ENCODE measurements at places on chromosomes 4 and X.

DNA sequence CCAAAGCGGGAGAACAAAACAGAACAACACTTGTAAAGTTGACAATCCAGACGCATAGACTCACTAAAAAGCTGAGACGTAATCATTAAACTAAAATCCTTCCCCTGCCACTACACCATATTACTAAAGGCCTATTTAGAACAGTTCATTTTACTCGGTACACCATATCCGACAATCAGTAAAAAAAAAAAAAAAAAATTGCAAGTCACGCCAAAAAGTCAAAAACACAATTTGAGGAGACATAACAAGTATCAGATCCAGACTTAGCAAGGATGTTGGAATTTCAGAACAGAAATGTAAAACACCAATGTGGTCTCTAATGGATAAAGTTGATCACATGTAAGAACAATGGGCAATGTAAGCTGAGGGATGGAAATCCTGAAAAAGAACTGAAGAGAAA, 1899.4 kb downstream of the STIM2 start:
- no peak for DNase-seq

DNA sequence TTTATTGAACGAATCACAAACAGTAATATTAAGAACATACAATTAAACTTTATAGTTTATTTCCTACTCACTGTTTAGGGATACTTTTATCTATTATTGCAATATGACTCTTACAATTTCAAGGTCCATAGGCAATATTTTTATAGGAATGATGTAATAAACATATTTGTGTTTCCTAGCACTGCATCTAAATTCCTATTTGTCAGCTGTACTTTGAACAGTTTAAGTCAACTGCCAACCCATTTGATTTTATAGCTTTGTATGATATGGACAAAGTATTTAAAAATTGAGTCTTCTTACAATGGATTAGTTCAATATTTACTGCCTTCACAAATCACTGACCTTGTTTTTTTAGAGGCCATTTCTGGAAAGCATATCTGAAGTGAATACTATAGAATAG, 199.3 kb downstream of the PCDH7 start:
- no peak for DNase-seq

DNA sequence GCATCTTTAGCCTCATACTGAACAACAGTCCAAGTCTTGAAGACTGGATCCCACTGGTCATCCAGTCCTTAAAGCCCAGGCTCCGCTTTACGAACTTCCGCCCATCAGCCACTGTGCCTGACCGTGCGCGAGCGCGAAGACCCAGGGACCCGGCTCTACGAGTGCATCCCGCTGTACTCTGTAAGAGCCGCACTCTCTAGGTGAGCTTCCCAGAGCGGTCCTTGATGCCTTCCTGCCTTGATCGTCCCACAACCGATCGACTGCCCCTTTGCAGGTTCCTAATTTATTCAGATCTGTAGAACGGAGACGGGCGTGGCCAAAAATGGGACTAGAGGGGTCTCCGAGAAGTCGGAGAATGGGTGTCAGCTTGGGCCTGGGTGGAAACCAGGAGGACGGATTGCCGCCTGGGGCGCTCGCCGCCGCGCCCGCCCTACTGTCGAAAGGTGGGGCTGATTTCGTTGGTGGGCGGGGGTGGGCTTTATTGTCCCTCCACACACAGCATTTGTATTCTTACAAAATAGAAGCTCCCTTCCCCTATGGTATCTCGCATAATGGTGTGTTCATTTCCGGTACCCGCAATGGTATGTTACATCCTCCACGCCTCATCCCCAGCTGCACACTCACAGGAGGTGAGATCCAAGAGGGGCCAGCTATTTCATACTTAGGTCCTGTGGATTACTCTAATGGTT, 42.3 kb upstream of the FAM156A start:
- no peak for DNase-seq

DNA sequence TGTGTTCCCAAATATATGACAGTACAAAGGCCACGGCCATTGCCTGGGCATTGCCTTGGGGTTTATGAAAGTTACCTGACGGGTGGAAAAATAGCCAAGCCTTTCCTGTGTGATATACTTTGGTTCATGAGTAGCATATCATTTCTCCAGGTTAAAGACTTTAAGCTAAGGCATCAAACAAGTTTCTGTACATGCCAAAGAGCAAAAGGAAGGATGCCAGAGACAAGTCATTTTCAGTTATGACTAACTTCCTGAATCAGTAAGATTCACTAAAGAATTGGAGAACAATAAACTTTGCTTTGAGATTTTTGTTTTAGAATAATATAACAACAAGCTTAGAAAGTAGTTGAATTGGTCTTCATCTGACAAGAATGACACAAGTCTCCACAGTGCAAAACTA, 9.7 kb upstream of the GUF1 start:
- no peak for DNase-seq

DNA sequence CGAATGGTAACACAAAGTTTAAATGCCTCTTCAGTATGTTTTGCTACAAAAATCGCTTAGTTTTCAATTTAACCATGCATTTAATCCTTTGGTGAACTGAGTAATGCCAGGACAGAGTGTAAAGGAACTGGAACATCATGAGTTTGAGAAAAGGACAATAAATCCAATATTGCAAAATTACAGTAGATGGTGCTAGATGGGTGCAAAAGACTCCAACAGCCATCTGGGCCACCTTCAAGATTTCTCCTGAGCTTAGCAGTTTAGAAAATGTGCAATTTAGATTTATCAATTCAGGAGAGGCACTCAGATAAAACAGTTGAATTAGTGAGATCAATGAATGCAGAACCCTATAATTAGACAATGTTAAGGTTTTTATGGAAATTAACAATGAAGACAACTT, 33.2 kb upstream of the MID1IP1 start:
- no peak for DNase-seq

DNA sequence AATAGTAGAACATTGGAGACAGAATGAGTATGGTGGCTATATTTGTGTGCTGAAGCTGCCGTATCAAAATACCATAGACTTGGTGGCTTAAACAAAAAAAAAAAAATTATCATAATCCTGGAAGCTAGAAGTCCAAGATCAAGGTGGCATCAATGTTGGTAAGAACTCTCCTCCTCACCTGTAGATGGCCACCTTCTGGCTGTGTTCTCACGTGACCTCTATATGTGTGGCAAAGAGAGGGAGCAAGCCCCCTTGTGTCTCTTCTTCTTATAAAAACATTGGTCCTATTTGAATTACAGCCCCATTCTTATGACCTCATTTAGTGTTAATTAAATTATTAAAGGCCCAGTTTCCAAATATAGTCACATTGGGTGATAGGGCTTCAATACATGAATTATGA, 1640.9 kb upstream of the PCDH7 start:
- no peak for DNase-seq

DNA sequence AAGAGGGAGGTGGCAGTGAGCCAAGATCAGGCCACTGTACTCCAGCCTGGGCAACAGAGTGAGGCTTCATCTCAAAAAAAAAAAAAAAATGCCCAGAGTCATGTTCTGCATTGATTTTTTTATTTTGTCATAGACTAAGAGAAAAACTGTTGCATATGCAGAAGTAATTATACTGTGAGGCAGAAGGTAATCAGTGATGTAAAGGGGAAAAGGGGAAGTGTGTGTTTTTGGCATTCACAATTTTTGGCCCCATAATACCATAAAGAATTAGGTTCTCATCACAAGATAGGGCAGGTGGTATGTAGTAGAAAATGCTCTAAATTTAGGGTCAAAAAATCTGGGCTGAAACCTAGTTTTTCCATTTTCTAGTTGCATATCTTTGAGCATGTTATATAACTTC, 47.3 kb upstream of the GAB1 start:
- DNase-seq, result no peak

GRCh38 chrX:149570668-149571067, 16.6 kb downstream of the MAGEA9B start:
- DNase-seq, result no peak

GRCh38 chr4:138216272-138216867, 25.8 kb downstream of the SLC7A11 start:
- no peak for DNase-seq

GRCh38 chrX:14026121-14026520, 3.6 kb downstream of the GEMIN8 start:
- DNase-seq, result no peak

- no peak for DNase-seq
These were observed 18.0 kb upstream of the TMEM131L start for GRCh38 chr4:153448003-153448731.

- no peak for DNase-seq
These were observed 28.1 kb downstream of the DCAF8L1 start for GRCh38 chrX:27953171-27953570.

DNA sequence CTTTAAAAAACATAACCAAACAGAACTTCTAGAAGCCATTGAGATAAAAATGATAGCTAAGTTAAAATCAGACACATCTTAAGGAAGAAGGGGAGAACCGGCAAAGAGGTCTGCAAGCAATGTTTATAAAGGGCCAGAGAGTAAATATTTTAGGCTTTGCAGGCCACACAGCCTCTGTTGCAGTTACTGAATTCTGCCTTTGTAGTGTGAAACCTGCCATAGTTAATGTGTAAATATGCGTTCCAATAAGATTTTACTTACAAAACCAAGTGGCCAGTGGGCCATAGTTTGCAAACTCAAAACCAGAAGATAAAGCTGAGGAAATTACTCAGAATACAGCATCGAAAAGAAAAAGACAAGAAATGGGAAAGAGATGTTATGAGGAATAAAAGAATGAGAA, 33.6 kb downstream of the CHM start:
- DNase-seq, result no peak

DNA sequence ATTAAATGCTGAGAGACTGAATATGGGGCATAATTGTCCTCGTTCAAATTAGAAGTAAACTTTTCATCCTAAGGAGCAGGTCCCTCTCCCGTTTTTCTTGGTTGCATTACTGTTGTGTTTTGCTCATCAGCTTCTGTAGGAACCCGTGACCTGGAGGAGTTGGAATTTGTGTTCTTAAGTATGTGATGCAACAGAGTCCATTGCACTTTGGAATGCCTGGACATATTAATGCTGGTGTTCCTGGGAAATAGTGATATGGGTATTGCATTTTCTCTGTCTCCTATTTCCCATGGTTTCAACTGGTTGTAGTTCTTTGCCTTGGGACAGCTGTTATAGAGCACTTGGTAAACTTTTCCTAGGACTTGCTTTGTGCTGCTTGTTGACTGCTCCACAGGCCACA, 417.8 kb upstream of the LCORL start:
- no peak for DNase-seq

GRCh38 chrX:136574548-136574947, 42.5 kb downstream of the VGLL1 start:
- DNase-seq, result no peak

DNA sequence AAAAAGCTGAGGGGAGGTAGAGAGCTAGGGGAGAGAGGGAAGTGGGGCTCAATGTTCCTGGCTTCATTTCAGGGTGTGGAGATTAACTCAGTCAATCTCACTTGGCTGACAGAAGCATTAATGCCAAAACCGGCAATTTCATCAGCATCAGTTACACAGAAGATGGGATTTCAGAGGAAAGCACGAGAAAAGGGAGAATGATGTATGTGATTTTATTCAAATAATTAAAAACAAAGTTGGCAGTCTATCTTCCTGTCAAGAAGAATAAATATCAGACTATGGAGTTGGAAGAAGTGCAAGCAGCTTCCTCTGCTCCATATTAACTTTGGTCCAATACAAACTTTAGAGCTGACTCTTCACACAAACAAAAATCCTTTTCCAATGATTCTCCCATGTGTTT, 29.6 kb upstream of the HCCS start:
- DNase-seq, result no peak

DNA sequence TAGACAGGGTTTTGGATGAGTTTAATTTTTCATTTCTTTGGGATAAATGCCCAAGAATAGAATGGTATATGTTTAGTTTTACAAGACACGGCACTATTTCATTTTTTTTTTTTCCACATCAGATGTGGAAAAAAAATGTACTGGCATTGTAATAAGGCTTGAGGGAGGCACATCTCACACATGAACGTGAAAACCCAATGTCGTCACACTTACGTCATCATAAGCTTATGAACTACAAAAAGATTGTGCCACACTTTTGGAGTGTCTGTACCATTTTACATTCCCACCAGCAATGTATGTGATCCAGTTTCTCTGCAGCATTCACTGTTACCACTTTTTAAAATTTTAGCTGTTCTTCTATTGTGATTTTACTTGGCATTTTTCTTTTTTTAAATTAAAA, 74.2 kb downstream of the TAF1 start:
- DNase-seq, result no peak

DNA sequence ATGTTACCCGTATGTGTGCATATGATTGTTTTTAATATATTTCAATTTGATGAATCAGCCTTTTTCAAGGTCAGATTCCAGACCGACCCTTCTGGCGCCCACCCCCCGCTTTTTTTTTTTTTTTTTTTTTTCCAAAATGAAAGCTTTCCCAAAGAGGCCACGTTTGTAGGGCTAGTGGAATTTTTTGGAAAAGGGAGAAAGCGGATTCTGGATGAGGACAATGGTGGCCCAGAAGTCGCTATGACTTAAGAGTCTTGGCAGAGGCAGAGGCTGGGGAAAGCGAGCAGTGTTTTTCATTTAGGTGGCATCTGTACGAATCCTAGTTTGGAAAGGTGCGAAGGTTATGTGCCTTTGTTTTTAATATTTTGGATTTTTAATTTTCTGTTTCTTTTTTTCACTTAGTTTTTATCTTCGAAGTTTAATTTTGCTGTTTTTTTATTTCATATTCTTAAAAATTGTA, 14.6 kb downstream of the NDUFB11 start:
- DNase-seq, result no peak

- DNase-seq, result no peak
These were observed 136.5 kb upstream of the CPEB2 start for GRCh38 chr4:14865804-14866203.

Data from stimulated activated CD8-positive, alpha-beta memory T cell treated with anti-CD3 and anti-CD28 coated beads, Interleukin-2, amount 100 ng/mL, for 48 hours (primary cell).